A673 (cell line): ENCODE measurements at places on chromosomes 16 and 17. TPM values are rescaled to one million over a fixed set of nuclear protein-coding genes. Genes with fewer than 3 reads are reported as not detected.

DNA sequence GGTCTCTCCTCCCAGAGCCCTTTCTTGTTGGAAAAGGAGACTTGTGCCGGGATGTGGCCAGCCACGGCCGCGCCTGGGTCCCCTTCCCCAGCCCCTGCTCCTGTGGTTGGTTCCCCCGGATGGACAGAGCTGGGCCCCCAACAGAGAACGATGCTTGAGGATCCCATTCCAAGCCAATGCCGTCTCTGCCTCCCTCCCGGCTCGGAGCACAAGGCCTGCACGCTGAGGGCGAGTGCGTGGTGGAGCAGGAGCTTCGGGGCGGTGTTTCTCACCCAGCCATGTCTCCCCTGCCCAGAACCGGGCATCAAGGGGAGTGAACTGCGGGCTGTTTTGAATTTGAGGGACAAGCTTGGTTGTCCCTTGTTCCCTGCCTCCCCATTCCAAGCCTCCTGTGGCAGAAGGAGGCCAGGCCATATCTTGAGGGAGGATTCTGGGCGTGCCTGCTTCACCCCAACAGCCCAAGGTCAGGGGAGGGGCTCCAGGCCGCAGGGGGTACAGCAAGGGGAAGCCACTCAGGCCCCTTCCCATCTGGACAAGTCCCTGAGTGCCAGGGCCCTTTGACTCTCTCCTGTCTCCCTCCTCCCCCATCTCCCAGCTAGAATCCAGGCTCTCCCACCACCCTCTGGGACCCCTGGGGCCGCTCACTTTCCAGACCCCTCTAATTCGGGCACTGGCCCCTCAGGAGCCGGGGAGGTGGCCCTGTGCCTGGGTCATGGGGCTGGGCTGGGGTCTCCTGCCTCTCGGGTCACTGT, 43.6 kb downstream of the SOCS3 start:
- H3K27me3 ChIP-seq = no peaks in the 10 kb centered on the region
- no peak overlapping the region for H3K4me3 ChIP-seq
- H3K27ac ChIP-seq = peak overlapping the region; percentile 89
- no peaks in the 10 kb centered on the region for H3K36me3 ChIP-seq
- peaks cover 47% of the 10 kb centered on the region for H3K4me1 ChIP-seq

- no peak for DNase-seq
- no peak overlapping the region for H3K4me3 ChIP-seq
- H3K4me1 ChIP-seq = no peaks in the 10 kb centered on the region
- H3K27me3 ChIP-seq = no peaks in the 10 kb centered on the region
- no peaks in the 10 kb centered on the region for H3K36me3 ChIP-seq
Measured at GRCh38 chr16:50378417-50378816, 9.6 kb upstream of the BRD7 start.

DNA sequence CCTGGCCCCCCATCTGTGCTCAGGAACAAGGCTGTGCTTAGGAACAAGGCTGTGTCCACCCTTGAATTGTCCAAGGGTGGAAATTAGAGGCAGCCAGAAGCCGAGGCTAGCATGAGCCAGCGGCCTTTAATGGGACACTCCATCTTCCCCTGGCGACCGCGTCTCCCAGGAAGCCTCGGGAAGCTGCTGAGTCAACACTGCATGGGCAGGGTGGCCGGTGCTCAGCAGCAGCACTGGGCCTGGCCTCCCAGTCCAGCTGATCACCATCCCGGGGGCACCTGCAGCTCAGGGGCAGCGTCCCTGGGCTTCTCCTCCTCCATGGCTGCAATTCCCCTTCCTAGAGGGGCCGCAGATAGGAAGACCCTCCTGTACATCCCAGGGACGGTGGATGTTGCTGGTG, 180.8 kb downstream of the ENGASE start:
- no peak overlapping the region for H3K27ac ChIP-seq
- no peak overlapping the region for H3K4me3 ChIP-seq
- no peak for DNase-seq
- H3K4me1 ChIP-seq = no peaks in the 10 kb centered on the region
- H3K36me3 ChIP-seq = no peaks in the 10 kb centered on the region

DNA sequence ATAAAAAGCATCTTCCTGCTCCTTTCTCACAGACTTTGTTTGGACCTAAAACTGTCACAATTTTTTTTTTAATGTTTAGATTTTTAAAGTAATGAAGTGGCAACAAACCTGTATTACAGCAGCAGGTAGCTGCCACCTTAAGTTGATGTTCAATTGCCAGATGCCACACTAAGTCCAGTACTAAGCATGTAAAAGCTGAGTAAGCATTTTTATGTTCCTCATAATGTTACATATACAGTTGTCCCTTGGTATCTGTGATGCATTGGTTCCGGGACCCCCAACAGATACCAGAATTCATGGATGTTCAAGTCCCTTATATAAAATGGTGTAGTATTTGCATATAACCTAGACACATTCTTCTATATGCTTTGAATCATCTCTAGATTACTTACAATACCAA, 45.1 kb downstream of the TNRC6A start:
- H3K27ac ChIP-seq = no peak overlapping the region
- no peak for DNase-seq

GRCh38 chr16:81409016-81409556, 35.5 kb upstream of the CMIP start:
- H3K27me3 ChIP-seq = no peaks in the 10 kb centered on the region
- no peak overlapping the region for H3K27ac ChIP-seq
- H3K36me3 ChIP-seq = no peaks in the 10 kb centered on the region
- no peak overlapping the region for H3K4me3 ChIP-seq
- DNase-seq = no peak

DNA sequence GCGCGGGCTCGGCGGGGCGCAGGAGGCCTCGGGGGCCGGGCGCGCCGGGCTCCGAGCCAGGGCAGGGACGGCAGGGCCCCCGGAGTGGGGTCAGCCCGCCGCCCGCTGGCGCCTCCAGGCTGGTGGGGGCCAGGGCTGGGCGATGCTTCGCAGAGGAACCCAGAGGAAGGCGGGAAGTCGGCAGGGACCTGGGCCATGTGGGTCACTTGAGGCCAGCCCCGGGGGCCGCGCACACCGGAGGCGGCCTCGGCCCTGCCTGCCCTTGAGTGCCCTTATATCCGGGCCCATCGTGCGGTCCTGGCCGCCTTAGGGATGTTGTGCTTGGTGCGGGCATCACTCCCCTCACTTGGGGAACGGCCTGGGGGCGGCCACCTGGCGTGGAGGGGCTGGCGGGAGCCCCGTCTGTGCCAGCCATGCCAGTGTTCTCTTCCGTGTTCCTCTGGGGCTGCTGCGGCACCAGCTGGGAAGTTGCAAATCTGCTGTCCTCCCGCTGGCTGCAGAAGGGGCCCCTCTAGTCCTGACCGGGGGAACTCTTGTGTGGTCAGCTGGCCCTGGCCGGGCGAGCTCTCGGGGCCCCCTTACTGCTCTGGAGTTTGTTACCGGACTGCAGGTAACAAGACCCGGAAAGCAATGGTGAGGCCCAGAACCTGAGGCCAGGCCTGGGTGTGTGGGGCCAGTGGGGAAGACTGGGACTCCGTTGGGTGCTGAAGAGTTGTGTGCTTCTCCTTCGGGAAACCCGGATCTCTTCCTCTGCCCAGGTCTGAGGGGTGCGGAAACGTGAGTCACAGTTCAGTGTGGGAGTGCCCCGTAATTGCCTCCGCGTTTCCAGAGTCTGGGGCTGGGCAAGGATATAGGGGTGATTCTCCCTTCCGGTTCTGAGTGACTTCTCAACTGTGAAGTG, 849 bp downstream of the CAPN15 start:
- H3K4me1 ChIP-seq = peaks cover 7% of the 10 kb centered on the region
- peaks cover 4% of the 10 kb centered on the region for H3K36me3 ChIP-seq
- DNase-seq = peak; percentile 50
- peak overlapping the region; percentile 96 for H3K4me3 ChIP-seq

DNA sequence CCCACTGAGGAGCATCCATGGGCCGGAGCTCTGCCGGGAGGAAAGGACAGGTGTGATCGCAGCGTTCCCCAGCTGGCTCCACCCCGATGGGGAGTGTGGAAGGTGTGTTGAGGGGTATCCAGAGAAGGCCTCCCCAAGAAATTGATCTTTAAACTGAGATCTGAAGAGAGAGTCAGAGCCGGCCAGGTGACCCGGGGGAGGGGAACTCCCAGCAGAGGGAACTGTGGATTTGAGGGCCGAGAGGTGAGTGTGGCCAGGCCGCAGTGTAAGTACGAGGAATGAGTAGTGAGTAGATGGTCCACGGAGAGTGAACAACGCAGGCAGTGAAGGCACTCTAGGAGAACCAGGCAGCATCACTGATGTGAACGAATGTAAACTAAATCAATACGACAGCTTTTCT, 80.2 kb downstream of the RPTOR start:
- no peak overlapping the region for H3K27ac ChIP-seq
- H3K4me3 ChIP-seq = no peak overlapping the region
- H3K27me3 ChIP-seq = no peaks in the 10 kb centered on the region
- no peaks in the 10 kb centered on the region for H3K36me3 ChIP-seq

- H3K27me3 ChIP-seq = no peaks in the 10 kb centered on the region
- no peak overlapping the region for H3K4me3 ChIP-seq
- H3K36me3 ChIP-seq = no peaks in the 10 kb centered on the region
Measured at GRCh38 chr16:25553711-25554436, 137.9 kb upstream of the HS3ST4 start.

GRCh38 chr17:32463304-32463703, 19.0 kb downstream of the PSMD11 start:
- no peaks in the 10 kb centered on the region for H3K27me3 ChIP-seq
- DNase-seq = no peak
- no peak overlapping the region for H3K27ac ChIP-seq
- H3K36me3 ChIP-seq = peaks cover 52% of the 10 kb centered on the region
- no peaks in the 10 kb centered on the region for H3K4me1 ChIP-seq

GRCh38 chr17:10053782-10054540, 144.4 kb downstream of the GAS7 start:
- no peaks in the 10 kb centered on the region for H3K27me3 ChIP-seq
- no peak overlapping the region for H3K4me3 ChIP-seq
- DNase-seq = no peak
- H3K36me3 ChIP-seq = no peaks in the 10 kb centered on the region

- no peak overlapping the region for H3K27ac ChIP-seq
- H3K4me1 ChIP-seq = no peaks in the 10 kb centered on the region
- peaks cover 59% of the 10 kb centered on the region for H3K27me3 ChIP-seq
- H3K4me3 ChIP-seq = no peak overlapping the region
- H3K36me3 ChIP-seq = no peaks in the 10 kb centered on the region
Measured at GRCh38 chr16:83307594-83307992, 500.2 kb upstream of the HSBP1 start.

DNA sequence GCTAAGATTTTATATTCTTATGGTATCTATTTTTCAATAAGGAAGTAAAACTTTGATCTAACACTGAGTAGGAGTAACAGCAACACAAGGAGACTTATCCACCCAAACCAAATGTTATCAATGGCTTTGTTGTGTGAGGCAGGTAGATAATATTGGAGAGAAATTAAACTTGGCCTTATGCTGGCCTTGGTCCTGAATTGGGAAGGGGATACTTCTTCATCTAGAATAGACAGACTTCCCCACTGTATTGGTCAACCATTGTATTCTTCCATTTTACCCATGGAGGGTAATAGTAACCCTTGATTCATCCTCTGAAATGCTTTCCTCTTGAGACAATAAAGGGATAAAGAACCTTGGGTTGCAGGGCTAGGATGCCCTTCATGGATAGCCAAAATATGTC, 76.3 kb upstream of the ANKFN1 start:
- H3K27me3 ChIP-seq = no peaks in the 10 kb centered on the region
- H3K36me3 ChIP-seq = no peaks in the 10 kb centered on the region
- H3K4me1 ChIP-seq = no peaks in the 10 kb centered on the region
- H3K4me3 ChIP-seq = no peak overlapping the region
- DNase-seq = no peak
- no peak overlapping the region for H3K27ac ChIP-seq

- no peak overlapping the region for H3K4me3 ChIP-seq
- H3K27me3 ChIP-seq = no peaks in the 10 kb centered on the region
- H3K36me3 ChIP-seq = no peaks in the 10 kb centered on the region
- no peaks in the 10 kb centered on the region for H3K4me1 ChIP-seq
Measured at GRCh38 chr17:81996757-81997441, 19.5 kb downstream of the ASPSCR1 start.

DNA sequence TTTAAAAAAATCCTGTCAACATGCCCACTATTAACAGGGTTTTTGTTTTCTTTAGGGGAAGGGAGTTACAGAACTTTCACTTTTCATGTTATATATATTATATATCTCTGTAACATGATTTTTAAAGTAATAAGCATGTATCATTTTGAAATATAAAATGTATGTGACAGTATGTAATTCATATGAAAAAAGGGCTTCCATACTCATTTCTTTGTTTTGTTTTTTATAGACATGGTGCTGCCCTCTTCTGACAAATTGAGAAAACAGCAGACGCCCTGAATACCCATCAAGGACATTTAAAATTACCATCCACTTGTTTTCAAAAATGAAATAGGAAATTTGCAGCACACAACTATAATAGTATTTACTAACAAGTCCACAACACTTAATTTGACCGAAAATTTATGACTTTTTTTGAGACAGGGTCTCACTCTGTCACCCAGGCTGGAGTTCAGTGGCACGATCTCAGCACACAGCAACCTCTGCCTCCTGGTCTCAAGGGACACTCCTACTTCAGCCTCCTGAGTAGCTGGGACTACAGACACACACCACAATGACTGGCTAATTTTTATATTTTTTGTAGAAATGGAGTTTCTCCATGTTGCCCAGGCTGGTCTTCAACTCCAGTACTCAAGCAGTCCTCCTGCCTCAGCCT, 30.4 kb downstream of the CFDP1 start:
- peak; percentile 65 for DNase-seq
- peaks cover 9% of the 10 kb centered on the region for H3K4me1 ChIP-seq
- H3K36me3 ChIP-seq = no peaks in the 10 kb centered on the region
- no peak overlapping the region for H3K27ac ChIP-seq
- no peaks in the 10 kb centered on the region for H3K27me3 ChIP-seq

DNA sequence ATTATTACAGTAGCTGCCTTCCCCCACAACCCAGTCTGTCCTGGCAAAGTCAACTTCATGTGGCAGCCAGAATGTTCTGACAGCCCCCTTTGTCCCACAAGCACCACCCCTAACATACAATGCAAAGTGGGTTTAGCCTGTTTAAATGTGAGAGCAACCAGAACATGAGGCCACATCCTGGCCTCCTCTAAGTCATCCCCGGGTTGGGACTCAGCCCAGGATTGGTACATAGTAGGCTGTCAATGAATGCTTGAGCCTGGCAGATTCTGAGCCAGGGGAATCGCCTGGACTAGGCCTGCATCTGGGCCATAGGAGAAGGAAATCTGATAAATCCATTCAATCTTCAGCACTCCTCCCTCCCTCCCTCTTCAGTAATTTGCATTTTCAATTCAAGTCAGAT, 4.3 kb upstream of the ITGA3 start:
- no peak overlapping the region for H3K4me3 ChIP-seq
- no peaks in the 10 kb centered on the region for H3K36me3 ChIP-seq
- H3K4me1 ChIP-seq = peaks cover 8% of the 10 kb centered on the region
- H3K27me3 ChIP-seq = peaks cover 12% of the 10 kb centered on the region
- H3K27ac ChIP-seq = no peak overlapping the region

GRCh38 chr16:78444-79150, 572 bp downstream of the MPG start:
- DNase-seq = no peak
- H3K27ac ChIP-seq = peak overlapping the region; percentile 82
- H3K4me3 ChIP-seq = peak overlapping the region; percentile 76
- peaks cover 6% of the 10 kb centered on the region for H3K36me3 ChIP-seq
- H3K4me1 ChIP-seq = peaks cover 29% of the 10 kb centered on the region

LITAFD gene
- total RNA-seq = not detected in 2 replicates

ADCY7 gene
- 5.4 and 5.5 TPM in 2 replicates for total RNA-seq

MMP28 gene
- total RNA-seq = not detected in 2 replicates

SRL gene
- total RNA-seq = 0.11 TPM in 1 of 2 replicates, not detected in the other

CD79B gene
- 0.39 and 0.72 TPM in 2 replicates for total RNA-seq

TEX19 gene
- total RNA-seq = 0.39 and 1.2 TPM in 2 replicates

PTX4 gene
- total RNA-seq = not detected in 2 replicates

UMOD gene
- not detected in 2 replicates for total RNA-seq

TP53TG3 gene
- not detected in 2 replicates for total RNA-seq

KRT31 gene
- total RNA-seq = not detected in 2 replicates

CD2BP2 gene
- 67.6 and 72.5 TPM in 2 replicates for total RNA-seq
